ENCODE measurements at places on chromosomes 16 and 17.

DNA sequence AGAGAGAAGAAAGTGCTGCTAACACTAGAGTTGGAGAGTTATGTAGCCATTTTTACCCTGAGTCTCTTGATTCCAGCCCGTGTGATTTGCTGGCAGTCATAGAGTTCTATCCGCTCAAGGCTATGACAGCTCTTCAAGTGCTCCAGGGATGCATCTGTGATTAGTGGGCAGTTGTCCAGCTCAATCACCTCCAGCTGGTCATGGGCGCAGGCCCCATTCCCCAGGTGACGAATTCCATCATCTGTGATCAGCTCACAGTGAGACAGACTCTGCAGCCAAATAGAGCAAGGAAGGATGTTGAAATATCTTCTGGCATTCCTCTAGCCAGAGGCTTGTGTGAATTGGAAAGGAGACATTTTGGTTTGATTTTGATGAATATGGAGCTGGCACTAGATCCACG, 38.4 kb upstream of the STAC2 start:
- no peak for DNase-seq

DNA sequence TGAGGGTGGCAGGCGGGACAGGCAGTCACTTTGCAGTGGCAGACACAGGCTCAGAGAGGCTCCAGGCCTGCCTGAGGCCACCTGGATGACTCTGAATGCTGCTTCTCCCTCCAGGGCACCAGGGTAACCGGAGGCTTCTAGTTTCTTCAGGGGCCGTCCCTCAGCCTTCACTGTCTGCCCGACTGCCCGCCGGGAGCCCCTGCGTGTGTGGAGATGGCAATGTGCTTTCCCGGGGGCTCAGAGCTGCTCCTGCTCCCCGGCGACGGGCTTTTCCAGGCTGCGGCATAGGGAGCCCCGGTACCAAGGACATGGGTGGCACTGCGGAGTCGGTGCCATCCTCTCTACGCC, 51.5 kb downstream of the CBFA2T3 start:
- no peak for DNase-seq

DNA sequence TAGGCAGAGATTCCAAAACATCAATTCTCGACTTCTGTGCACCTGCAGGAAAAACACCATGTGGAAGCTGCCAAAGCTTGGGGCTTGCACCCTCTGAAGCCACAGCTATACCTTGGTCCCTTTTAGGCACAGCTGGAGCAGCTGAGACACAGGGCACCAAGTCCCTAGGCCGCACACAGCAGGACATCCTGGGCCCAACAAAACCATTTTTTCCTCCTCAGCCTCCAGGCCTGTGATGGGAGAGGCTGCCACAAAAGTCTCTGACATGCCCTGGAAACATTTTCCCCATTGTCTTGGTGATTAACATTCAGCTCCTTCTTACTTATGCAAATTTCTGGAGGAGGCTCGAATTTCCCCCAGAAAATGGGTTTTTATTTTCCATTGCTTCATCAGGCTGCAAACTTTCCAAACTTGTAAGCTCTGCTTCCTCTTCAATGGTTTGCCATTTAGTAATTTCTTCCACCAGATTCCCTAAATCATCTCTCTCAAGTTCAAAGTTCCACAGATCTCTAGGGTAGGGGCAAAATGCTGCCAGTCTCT, 24.3 kb upstream of the COL1A1 start:
- DNase-seq = no peak

DNA sequence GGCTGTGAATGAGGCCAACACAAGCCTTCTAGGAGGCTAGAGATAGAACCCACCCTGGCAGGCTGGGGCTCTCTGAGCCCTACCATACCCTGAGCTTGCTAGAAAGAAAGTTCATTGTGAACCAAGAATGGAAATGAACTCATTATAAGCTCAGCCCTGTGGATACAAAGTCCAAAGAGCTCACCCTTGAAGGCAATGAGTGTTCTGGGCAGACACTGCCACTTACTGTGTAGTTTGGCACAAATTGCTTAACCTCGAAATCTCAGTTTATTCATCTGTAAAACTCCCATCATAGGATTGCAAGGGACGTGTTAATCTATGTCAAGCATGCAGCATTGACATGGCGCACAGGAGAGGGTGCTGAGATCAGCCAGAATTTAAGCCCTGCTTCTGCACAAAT, 5.5 kb downstream of the KDM8 start:
- no peak for DNase-seq
